ENCODE measurements at places on chromosomes 5 and 9.

- peak; percentile 39 for DNase-seq
Observed at GRCh38 chr5:160269017-160269416, 39.7 kb downstream of the FABP6 start.

DNA sequence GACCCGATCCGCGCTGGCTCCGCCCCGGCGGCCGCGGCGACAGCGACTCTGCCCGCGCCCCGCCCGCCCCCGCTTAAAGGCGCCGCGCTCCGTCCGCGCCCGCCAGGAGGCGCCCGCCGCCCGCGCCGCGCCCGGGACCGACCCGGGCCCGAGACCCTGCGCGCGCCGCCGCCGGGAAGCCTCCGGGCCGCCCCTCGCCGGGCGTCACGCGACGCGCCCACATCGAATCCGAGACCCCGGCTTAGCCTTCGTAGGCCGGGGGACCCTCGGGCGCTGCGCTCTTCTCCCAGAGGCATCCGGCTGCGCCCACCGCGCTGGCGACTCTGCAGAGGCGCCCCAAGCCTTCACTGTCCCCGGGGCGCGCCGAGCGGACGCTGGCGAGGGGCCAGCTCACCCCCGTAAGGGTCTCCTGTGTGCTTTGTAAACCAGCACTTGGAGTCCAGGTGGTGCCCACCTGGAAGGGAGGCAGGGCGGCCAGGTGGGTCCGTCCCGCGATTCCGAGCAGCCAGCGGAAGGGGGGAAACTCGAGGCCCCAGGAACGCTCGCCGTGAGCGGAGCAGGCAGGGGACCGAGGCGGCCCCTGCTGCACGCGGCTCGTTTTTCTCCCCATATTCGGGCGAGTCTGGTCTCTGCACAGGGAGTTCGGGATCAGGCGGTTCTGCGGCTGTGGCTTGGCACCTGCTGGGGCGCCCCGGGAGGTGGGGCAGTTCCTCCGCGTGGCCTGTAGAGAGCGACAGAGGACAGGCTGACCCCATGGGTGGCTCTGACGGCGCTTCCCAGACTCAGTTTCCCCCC is 423 bp upstream of the ABCA2 start:
- DNase-seq = no peak

GRCh38 chr5:64759960-64760660 is 8.4 kb downstream of the SREK1IP1 start:
- DNase-seq = no peak

- no peak for DNase-seq
Observed at GRCh38 chr5:151772846-151773561, 1.2 kb downstream of the G3BP1 start.

GRCh38 chr5:143354025-143354424 is 49.5 kb downstream of the NR3C1 start:
- DNase-seq = no peak

DNA sequence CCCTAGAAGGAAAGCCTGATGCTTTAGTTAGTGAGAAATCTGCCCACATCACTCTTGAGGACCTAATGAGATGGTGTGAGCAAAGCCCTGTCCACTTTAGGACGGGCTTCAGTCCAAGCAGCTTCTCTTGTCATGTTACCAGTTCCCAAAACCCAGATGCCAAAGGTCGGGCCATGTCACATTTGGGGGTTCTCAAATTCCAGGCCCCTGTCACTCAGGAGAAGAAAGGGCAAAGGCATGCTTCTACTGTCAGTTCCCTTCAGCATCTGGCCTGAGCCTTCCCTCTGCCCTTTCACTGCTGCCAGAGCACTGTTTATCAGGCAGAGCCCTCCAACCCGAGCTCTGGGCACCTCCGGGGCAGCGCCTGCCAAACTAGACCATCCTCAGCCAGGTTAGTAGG is 556.0 kb downstream of the BNC2 start:
- no peak for DNase-seq

DNA sequence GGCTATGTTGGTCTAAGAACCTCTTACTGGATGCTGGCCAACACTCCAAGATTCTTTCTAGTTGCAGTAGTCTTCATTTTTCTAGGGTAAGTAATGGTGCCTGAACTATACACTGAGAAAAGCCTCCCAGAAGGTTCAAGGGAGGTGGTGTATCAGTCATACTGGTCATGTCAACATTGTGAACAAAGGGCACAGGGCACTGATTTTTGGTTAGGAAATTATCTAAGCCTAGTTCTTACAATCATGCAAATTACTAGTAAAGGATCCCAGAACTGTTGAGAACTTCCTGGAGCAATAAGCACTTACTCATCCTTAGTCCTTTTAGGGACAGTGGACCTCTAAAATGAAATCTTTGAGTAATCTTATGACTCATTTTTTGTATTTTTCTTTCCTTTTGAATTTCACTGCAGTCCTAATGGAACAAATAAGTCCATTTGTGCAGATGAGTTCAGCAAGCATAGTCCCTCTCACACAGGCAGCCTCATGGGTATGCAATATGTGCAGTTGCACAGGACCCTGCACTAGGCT is 21.1 kb upstream of the CDC42SE2 start:
- DNase-seq = no peak

DNA sequence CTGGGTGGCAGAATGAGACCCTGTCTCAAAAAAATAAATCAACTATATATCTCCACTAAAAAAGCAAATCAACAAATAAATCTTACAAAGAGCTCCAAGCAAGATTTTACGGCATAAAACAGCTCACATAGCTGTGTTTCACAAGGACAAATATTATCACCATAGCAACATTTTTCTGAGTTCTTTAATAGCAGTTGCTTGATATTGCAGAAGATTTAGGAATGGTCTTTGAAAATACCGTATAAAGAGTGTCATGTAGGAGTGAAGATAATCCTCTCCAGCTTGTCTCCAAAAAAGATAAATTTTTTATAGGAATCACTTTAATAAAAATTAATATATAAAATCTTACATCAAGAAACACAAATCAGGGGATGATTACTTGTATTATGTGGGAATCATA is 36.6 kb upstream of the MYOT start:
- no peak for DNase-seq

- DNase-seq = no peak
Observed at GRCh38 chr5:151092762-151093161, 11.9 kb upstream of the TNIP1 start.

- no peak for DNase-seq
Observed at GRCh38 chr5:40395251-40395650, 284.5 kb upstream of the PTGER4 start.

GRCh38 chr9:111891910-111892499 is 4.6 kb upstream of the UGCG start:
- no peak for DNase-seq

GRCh38 chr5:164487939-164488338 is 982.5 kb downstream of the MAT2B start:
- no peak for DNase-seq

DNA sequence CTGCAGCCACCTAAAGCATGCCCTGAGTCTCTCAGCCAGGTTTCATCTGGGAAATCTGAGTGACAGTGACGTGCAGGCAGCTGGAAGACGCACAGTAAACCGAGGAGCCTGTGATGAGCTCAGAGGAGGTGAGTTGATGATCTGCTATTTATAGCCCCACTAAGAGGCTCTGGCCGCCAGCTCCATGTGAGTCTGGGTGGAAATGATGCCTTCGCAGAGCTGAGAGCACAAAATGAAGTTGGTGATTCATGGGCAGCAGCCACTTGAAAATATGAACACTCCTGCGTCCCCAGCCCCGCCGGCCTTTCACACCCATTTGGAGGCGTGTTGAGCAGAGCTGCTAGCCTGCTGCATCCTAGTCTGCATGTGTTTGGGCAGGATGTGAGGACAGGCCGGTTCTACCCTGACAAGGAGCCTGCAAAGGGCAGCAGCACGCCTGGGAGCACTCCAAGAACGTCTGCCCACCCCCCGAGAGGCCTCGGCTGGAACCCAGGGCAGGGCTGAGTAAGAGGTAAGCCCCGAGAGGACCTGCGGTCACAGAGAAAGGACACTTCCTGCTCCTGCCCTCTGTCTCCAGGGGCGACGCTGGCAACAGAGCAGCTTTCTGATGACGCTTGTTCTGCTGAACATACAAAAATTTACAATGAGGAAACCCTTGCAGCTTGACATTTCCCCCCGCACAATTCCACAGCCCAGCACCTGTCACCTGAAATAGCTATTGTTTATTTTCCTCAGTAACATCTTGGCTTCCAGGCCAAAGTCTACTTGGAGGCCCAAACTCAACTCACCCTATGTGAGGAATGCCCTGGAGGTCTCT is 25.1 kb upstream of the CDKN2AIPNL start:
- peak; percentile 48 for DNase-seq

DNA sequence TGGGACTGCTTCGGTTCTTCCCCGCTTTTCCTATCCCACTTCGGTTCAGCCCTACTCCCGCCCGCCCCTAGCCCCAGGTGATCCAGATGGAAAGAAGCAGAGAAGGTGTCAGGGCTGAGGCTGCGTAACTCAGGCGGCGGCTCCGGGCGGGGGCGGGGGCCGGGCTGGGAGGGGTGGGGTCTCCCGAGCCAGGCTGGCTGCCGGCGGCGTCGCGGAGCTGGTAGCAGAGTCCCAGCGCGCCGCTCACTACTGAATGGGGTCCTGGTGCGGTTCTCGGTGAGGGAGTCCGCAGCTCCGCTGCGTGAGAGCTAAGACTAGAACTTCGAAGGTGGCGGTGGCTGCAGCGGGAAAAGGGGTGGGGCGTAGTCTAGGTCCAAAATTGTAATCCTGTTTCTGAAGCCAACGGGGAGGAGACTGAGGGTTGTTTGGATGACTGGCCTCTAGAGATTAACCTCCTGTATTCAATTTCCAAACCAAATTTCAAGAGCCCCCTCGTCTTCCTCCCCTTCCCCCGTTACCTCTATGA is 1.4 kb downstream of the PRR16 start:
- no peak for DNase-seq

GRCh38 chr9:131011274-131012022 is 2.5 kb downstream of the LAMC3 start:
- no peak for DNase-seq

GRCh38 chr9:16136451-16136850 is 583.6 kb downstream of the CCDC171 start:
- DNase-seq = no peak

- no peak for DNase-seq
Observed at GRCh38 chr5:59245198-59245597, 648.3 kb downstream of the PDE4D start.

DNA sequence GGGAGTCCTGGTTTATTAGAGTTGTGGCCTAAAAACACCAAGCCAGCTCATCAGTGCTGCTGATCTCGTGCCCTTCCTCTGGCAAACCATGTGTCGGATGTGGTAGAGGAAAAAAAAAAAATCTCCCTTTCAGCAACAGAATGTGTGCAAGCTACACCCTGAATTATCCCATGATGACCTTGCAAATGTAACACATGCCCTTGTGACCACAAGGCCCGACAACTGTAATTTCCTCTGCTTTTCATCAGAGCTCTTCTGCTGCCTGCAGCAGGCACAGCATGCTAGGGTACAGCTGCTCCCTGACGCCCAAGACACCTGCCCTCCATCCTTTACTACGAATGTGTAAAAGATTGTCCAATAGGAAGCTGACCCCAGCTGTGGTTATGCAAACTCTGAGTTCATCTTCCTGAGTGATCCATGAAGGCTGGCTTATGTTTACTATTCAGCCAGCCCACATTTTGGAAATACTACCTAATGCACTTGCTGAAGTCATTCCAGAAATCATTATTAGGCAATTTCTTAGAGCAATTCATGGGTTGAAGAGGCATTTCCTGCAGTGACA is 14.6 kb upstream of the BNC2 start:
- DNase-seq = no peak

DNA sequence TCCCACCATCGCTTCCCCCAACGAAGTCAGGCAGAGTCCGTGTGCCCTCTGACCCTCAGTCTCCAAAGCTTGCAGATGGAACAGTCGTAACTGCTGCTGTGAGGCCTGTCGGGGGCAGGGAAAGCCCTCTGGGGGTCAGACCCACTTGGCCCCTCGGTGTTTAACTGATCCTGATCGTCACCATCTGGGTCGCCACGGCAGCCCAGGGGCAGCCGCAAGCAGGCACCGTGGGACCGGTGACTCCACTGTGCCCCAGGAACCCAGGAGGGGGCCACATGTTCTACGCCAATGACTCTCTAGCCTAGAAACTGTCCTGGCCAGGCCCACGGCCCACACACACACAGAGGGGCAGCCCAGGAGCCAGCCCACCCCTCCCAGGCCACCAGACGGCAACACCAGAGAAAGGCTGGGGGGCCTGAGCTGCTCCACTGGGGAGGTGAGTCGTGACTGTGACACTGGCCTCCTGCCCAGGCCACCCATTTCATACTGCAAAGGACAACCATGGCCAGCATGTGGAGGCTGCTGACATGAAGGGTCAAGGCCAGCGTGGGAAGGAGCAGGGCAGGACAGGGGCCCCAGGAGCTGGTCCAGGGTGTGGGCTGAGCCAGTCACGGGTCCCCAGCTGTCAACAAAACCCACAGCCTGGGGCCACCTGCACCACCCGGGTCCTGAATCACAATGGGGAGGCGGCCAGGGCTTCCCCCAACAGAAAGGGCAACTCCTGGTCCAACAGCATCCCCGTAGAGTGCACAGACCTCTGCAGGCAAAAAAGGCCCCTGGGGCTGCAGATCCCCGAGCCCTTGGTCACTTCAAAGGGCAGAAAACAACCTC is 20.8 kb downstream of the VAV2 start:
- DNase-seq = no peak

GRCh38 chr9:96253059-96253696 is 48.8 kb downstream of the HSD17B3 start:
- no peak for DNase-seq

GRCh38 chr5:6827526-6828219 is 114.4 kb downstream of the TENT4A start:
- DNase-seq = no peak

GRCh38 chr9:27520986-27521385 is 3.1 kb upstream of the IFNK start:
- DNase-seq = no peak

DNA sequence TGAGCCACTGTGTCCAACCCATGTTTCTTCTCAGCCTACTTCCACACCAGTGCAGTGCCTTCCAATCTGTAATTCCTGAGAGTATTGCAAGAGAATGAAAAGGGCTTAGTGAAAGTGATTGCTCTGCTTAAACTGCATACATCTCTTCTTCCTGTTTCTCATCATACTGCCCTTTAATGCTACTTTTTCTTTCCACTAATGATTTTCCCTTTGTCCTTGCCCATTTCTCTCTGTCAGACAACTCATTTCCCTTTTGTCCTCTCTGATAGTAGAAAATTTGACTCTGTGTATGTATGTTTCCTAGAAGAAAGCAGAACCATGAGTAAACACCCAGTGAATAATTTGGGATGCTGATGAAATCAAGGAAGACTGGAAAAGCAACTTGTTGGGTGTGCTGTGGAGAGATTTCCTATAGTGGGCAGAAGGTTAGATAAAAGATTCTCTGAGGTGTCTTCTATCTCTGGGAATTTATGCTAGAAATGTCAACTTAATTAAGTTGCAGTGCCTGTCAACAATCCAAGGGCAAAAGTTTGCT is 102.2 kb upstream of the CHD1 start:
- DNase-seq = no peak

DNA sequence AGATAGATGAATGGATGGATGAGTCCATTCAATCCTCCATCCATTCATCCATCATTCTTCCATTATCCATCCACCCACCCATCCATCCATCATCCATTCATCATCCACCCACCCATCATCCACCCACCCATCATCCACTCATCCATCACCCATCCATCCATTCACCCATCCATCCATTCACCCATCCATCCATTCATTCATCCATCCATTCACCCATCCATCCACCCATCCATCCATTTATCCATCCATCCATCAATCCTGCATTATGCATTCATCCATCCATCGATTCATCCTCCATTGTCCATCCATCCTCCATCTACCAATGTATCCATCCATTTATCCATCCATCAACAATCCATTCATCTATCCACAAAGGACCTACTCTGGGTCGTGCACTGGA is 12.8 kb upstream of the PHYKPL start:
- no peak for DNase-seq

All from esophagus squamous epithelium (tissue), 5 donors.